NCI-H1694 (cell line): ENCODE measurements at places on chromosomes 5 and 9.

DNA sequence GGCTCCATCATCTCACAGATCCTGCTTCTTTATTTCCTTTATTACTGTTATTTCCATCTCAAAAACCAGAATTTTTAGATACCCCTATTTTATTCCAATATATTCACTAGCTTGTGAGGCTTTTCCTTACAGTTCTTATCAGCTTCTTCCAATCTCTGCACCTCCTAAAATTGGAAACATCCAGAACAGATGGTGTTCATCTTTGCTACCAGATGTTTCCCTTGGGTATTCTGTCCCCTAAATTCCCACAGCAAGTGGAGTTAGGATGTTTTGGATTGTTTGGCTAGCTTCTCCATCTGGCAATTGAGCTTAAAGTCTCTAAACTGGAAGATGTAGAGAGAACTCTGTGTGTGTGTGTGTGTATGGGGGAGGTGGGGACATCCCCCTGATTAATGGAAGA lies 580.4 kb downstream of the DTWD2 start:
- DNase-seq: no peak

GRCh38 chr5:87053146-87053545 lies 214.5 kb upstream of the RASA1 start:
- DNase-seq: no peak

- DNase-seq: no peak
Measured at GRCh38 chr9:91781906-91782305, 168.1 kb downstream of the ROR2 start.

- DNase-seq: no peak
Measured at GRCh38 chr5:72687288-72687687, 129.2 kb upstream of the TNPO1 start.

DNA sequence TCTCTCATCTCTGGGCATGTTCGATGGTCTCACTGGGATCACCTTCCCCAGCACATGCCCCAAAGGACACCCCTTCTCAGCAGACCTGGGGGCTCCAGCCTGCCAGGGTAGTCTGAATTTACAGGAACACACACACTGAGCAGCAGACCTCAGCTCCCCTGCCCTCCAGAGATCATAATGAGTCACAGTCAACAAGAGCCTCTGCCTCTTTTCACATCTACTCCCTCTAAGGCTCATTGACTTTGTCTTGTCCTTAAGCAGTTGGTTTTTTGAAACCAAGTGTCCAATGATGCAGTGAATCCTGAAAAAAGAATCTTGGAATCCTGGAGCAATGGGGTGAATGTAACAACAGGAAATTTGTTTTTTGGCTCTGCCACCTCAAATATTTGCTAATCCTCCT lies 20.8 kb downstream of the GABBR2 start:
- DNase-seq: no peak

DNA sequence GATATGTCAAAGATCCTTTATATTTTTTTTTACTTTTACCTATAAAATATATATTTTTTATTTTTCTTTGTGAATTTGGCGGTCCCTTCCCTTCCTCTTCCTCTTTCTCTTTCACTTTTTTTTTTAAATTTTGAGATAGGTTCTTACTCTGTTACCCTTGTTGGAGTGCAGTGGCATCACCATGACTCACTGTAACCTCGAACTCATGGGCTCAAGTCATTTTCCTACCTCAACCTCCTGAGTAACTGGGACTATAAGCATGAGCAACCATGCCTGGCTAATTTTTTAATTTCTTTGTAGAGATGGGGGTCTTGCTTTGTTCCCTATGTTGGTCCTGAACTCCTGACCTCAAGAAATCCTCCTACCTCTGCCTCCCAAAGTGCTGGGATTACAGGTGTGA lies 258.0 kb upstream of the CLINT1 start:
- no peak for DNase-seq

- no peak for DNase-seq
Measured at GRCh38 chr5:128357226-128357625, 180.8 kb downstream of the FBN2 start.

DNA sequence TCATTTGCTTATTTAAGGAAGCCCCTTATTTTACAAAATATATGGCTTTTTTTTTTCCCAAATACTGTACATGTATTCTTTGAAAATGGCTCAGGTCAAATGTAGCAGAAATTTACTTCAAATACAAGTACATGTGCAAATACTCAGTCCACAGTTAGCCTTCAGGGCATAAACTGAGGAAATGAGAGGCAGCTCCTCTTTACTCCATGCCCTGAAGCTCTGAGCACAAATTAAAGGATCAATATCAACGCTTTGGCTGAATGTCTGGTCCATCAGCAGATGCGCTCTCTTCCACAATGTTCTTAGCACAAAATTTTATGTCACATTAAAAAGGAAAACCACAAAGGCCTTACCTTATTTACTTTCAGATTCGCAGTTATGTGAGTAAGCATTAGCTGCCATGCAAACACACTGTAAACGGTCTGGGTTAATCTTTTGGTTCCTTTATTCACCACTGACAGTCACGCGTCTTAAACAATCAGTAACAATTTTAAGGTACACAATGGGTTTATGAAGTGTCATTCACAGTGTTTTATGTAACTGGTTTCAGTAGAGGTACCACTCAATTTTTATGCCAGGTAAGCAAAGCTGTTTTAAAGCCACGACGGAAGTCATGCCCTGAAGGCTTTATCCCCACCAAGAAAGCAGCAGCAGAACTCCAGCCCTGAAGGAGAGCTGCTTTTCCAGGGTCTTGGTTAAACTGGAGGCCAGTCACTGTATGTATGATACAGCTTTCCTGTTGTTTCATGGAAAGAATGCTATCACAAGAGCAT lies 103.4 kb downstream of the OTULIN start:
- DNase-seq: no peak
